Ovary (tissue), 10 donors: ENCODE measurements at places on chromosomes 3 and 15. TPM values are rescaled to one million over a fixed set of nuclear protein-coding genes. Genes with fewer than 3 reads are reported as not detected.

The LRRC3B gene
- 1.7 TPM for total RNA-seq

The GOLGA6A gene
- not detected for total RNA-seq

The CCDC80 gene
- total RNA-seq, result 117 TPM

The PLA2G4D gene
- not detected for total RNA-seq

The P2RY1 gene
- 9.5 TPM for total RNA-seq

The MYZAP gene
- total RNA-seq, result 10.0 TPM

GRCh38 chr3:144332868-144333267 lies 361.2 kb downstream of the DIPK2A start:
- DNase-seq, result no peak
- no peak overlapping the region for H3K27ac ChIP-seq

GRCh38 chr3:139975594-139976365 lies 40.8 kb downstream of the CLSTN2 start:
- H3K4me3 ChIP-seq, result no peak overlapping the region
- H3K27me3 ChIP-seq, result no peaks in the 10 kb centered on the region
- peaks cover 1% of the 10 kb centered on the region for H3K4me1 ChIP-seq
- no peaks in the 10 kb centered on the region for H3K36me3 ChIP-seq
- DNase-seq, result no peak
- no peak overlapping the region for H3K27ac ChIP-seq

GRCh38 chr15:90750186-90750585 lies 33.0 kb downstream of the BLM start:
- no peaks in the 10 kb centered on the region for H3K4me1 ChIP-seq
- no peak overlapping the region for H3K27ac ChIP-seq
- no peaks in the 10 kb centered on the region for H3K36me3 ChIP-seq
- H3K27me3 ChIP-seq, result no peaks in the 10 kb centered on the region

GRCh38 chr3:13951184-13951583 lies 71.3 kb upstream of the WNT7A start:
- no peak overlapping the region for H3K27ac ChIP-seq
- no peaks in the 10 kb centered on the region for H3K36me3 ChIP-seq
- H3K4me1 ChIP-seq, result no peaks in the 10 kb centered on the region
- H3K4me3 ChIP-seq, result no peak overlapping the region

GRCh38 chr3:5300638-5301037 lies 113.1 kb downstream of the EDEM1 start:
- H3K27me3 ChIP-seq, result no peaks in the 10 kb centered on the region
- H3K27ac ChIP-seq, result no peak overlapping the region
- H3K4me1 ChIP-seq, result no peaks in the 10 kb centered on the region
- no peak for DNase-seq
- no peaks in the 10 kb centered on the region for H3K36me3 ChIP-seq
- no peak overlapping the region for H3K4me3 ChIP-seq
